Breast epithelium (tissue), 4 donors: ENCODE measurements at places on chromosomes 7 and 10. TPM values are rescaled to one million over a fixed set of nuclear protein-coding genes. Genes with fewer than 3 reads are reported as not detected.

NPTX2 gene
- total RNA-seq = 1.5 TPM

DNA sequence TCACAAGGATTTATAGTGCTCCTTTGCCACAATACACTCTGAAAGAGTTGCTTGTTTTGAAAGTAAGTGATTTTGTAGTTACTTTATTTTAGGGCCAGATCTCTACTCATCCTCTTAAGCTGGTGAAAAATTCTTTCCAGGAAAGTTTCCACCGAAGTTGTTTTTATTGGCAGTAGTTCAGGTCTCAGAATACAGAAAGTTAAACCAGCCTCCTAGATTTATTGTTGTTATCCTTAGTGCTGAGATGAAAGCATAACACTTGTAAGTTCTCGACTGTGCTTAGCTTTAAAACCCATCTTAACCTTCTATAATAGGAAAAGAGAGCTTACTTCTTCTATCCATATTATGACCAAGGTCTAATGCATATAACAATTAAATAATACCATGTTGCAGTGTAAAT, 5.5 kb downstream of the AP3M1 start:
- no peak for DNase-seq

GRCh38 chr10:26488344-26488743, 50.2 kb downstream of the APBB1IP start:
- DNase-seq = no peak

DNA sequence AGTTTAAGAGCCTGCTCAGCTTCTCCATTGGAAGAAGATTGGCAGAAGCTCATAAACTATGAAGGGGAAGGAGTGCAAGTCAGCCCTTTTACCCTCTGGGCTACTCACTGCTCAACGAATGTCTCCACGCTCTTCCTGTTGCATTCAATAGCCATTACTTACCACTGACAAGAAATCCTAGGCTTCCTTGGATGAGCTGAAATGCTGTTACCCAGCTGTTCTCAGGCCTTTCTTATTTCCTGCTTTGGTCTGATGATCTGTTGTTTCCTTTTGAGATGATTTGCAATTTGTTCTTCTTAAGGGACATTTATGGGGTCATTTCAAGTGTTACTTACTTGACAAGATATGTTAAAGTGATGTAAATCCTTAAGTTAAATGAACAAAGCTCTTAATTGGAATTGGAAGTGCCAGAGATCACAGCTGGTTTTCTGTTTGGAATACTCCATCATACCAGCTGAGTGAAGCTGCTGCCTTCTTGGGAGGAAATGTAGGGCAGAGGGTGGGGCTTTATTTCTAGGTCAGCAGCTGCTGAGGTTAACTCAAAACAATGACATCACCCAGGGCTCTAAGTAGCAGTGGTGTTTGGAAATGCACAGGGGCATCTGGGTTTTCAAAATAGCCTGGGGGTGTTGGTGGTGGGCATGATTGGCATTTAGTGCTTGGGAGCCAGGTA, 170.0 kb downstream of the PRKCQ start:
- no peak for DNase-seq

STEAP4 gene
- total RNA-seq = 73.1 TPM

IQUB gene
- total RNA-seq = 8.2 TPM

DNA sequence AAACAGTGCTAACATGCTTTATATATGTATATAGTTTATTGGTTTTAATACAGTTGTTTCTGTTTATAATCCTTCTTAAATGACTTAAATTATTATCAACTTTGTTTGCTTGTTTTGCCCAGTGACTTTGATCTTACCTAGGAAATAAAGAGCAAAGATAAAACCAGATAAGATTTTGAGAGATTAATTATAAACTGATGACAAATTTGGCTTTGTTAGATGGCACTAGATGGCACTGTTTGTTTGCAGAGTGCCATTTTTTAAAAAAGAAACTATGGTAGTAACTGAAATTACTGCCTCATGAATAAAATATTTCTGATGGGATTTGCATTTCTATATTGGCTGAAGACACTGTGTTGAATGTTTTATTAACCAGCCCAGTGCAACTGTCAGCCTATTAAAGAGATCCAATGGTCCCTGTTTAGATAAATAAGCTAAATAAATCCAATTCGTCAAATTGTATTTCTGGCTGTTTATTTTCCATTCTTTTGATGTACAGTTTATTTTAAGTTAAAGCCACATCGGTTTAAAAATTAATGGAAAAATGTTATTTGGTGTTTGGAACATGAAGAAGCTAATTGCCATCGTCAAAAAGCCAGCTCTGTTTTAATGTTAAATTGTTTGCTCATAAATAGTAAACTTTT, 28.7 kb downstream of the VTI1A start:
- DNase-seq = no peak

DNA sequence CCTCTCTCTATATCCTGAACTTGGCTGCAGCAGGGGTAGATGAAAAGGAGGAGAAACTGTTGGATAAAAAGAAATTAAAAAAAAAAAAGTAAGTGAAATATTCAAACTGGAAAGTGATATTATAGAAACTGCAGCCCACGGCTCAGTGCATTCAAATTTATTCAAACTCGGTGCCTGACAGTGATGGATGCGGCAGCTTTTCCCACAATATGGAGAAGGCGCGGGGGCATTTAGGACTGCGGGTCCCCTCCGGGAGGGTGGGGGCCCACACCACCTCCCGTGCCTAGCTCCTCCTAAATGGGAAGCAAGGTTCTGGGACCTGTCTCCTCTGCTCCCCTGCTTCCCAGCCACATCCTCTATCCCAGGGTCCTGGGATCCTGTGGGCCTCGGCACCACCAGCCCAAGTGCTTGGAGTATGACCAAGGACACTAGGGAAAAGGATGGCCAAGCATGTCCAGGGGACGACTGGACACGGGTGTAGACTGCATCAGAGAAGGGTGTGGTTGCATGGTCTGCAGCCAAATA, 82.4 kb downstream of the HIF1AN start:
- DNase-seq = no peak

DNA sequence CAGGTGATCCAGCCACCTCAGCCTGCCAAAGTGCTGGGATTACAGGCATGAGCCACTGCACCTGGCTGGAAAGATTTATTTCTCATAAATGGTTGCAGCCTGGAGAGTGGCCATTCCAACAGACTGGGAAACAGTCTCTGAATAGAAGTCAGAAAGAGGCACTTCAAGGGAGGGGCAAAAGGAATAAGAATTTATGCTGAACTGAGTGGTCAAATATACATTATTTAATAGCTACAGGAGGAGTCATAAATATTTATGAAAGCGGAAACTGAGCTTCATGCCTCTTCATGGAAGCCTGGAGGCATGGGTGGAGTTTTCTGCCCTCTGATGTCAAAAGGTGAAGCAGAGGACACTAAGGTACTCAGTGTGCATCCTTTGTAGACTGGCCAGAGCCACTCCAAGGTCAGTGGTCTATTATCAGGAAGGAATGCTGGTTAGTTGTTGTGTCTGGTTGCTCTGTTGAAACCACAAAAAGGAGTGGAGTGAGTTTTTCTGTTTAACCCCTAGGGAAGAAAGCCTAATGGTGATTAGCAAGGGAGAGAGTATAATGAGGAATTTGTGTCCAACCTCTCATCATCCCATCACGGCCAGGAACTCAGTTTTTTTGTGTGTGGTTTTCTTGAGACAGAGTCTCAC, 9.3 kb upstream of the NRBF2 start:
- no peak for DNase-seq

DNA sequence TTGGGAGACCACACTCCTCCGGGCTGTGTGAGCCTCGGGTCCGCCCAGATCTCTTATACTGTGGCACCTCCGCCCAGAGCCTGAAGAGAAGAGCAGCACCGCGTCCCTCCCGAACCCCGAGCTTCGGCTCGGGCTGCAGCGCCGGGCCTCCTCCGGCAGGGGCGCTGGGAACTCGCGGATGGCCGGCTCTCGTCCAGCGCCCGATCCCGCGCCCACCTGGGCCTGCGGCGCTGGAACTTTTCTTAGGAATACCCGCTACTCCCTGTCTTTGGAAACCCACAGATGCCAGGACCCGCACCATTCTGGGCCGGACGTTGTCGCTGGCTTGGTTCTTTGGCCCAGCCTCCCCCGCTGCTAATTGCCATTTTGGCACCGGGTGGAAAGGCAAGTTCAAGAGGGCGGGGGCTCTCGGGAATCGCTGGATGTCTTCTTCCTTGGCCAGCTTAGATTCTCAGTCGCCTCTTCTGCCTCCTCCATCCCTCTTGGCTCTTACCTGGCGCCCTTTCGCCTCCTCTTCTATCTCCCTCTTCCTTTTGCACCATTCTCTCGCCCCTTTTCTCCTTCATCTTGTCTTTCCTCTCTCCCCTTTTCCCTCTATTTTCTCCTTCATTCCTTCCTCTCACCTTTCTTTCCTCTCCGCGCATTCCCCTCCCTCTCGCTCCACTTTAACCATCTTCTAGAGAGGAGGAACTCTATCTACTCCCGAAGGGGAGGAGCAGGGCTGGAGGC, 2.1 kb upstream of the SORCS3 start:
- DNase-seq = no peak

DGKI gene
- total RNA-seq = 4.1 TPM

UCN3 gene
- total RNA-seq = not detected

- DNase-seq = no peak
These were observed 101.8 kb upstream of the PITRM1 start for GRCh38 chr10:3274414-3274813.

GRCh38 chr7:128358233-128358632, 3.3 kb downstream of the PRRT4 start:
- DNase-seq = no peak

DNA sequence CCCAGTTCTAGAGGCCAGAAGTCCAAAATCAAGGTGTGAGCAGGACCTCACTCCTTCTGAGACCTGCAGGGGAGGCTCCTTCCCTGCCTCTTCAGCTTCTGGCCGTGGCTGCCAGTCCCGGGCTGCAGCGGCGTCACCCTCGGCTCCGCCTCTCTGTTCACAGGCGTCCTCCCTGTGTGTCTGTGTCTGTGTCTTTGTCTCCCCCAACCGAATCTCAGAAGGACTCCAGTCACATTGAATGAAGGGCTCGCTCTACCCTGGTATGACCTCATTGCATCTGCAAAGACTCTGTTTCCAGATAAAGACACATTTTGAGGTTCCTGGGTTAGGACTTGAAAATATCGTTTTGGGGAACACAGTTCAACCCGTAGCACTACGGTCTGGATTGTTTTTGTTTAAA, 33.1 kb upstream of the GALNT11 start:
- no peak for DNase-seq

DNA sequence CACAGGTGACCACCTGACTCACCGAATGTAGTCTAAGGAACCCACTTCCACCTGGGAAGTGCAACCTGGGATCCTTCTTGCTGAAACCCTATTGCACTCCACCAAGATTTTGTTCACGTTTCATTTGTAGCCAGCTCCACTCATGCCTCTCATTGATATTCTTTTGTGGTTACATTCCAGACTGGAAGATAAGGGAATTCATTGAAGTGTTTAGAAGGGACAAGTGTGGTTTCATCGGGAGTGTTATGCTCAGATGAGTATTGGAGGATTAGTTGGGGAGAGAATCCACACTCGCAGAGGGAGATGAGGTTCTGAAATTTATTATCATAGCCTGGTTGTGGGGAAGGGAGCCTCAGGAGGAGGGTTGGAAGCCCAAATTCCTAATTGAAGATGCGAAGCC, 320.4 kb downstream of the KCNMA1 start:
- DNase-seq = no peak

MEOX2 gene
- total RNA-seq = 6.4 TPM

GJD4 gene
- total RNA-seq = not detected

BNIP3 gene
- total RNA-seq = 81.9 TPM

ZNF775 gene
- 4.6 TPM for total RNA-seq

DNA sequence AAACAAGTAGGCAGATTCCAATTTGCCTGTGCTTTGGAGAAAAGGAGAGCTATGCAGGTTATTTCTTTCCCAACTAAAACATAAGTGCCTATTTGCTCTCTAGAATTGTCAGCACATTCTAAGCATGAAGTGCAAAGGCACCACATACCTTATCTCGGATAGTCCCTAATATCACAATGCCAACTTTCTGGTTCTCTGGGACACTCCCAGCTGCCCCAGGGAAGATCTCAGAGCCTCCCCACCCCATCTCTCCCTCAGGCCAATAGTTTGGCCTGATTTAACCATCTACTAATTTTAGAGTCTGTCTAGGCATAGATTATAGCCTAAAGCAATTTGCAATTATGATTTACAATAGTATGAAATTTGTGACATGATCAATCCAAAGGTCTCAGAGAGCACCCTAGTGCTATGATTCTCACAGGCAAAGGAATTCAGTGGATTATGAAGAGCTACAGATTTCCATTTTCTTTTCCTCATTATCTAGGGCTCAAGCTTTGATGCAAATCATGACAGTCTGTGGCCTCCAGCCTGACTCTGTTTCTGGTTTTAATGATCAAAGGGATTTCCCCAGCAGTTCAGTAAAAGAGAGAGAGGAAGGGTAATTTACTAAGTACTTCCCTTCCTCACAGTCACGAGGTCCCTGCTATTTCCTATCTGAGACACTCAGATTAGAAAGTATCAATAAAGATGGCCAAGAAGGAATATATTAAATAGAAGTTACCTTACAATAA, 29.0 kb upstream of the IL6 start:
- DNase-seq = no peak

DNA sequence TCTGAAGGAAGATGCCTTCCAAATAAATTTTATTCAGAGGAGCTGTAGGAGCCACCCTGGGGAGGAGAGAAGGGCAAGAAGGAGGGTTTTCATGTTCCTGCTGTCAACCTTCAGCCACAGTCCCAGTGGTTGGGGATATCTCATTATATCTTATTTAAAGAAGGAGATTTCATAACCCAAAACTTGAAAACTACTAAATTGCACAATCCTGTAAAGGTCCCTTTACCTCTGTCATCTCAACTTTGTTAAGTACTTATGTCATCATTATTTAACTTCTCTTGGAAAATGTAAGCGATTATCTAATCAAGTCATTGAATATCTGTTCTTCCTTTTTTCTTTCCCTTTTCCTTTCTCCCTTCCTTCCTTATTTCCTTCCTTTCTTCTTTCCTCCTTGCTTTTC, 794.5 kb upstream of the IGFBP3 start:
- DNase-seq = no peak

FAM25G gene
- total RNA-seq = not detected

AGBL3 gene
- total RNA-seq = 4.3 TPM

DNA sequence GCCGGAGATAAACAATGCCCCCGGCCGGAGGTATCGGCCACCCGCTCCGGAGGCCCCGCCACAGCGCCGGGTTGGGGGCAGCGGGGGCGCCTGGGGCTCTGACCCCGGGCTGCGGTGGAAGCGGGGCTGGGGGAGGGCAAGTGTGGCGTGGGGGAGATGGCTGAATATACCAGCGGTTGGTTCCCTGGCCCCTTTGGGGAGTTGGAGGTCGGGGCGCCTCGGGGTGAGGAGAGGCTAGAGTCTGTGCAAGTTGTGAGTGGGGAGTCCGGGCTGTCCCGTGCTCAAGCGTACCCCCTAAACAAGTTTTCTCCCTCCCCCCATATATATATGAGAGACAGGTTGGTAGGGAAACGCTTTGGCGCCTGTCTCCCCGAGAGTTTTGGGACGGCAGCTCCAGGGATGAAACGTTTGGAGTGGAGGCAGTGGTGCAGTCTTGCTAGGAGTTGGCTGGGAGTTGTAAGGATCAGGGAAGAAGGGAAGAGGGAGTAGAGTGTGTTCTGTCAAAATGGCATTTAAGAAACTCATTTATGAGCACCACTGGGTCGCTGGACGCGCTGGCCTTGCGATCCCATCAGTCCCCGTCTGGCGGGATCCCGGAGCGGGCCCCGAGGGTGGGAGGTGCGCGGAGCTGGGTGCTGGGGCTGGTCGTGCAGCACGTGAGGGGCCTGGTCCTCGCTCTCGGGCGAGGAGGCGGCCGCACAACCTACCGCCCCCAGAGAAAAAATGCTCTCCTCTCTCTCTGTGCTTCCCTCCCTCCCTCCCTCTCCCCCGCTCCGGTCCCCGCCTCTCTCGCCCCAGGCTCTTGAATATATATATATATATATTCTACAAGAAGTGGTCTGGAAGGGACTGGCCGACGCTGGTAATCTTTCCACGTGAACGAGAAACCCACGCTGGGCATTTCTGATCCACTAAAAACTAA, 1.1 kb downstream of the TET1 start:
- DNase-seq = no peak
